ENCODE measurements at places on chromosomes 12 and 14.

DNA sequence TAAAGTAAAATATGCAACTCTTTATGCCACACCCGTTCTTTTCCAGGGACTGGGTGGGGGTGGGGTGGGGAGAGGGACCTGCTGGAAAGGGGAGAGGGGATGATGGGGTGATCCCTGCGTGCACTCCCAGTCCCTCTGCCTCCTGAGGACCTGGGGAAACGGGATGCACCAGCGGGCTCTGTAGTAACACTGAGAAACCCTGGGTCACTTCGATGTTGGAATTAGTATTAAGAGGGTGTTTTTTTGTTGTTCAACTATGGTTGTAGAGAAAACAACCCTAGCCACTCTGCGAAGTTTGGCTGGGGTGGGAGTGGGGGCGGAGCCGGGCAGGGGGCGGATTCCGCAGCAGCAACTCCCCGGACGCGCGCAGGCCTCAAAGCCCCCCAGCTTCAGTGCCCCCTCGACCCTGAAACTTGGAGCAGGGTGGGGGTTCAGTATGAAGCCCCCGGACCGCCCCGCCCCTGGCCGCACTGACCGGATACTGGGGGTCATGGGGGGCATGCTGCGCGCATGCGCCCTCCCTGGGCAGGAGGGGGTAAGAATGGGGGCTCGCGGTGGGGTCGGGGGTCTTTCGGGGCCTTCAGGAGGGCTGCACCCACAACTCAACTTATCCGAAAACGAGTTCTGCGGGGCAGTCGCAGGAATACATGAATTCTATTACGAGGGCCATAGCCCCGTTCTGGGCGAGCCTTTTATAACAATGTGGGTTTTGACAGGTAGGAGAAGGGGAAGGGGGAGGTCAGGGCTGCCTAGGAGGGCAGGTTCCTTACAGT, 1.3 kb upstream of the ARHGEF25 start:
- no peak for DNase-seq

DNA sequence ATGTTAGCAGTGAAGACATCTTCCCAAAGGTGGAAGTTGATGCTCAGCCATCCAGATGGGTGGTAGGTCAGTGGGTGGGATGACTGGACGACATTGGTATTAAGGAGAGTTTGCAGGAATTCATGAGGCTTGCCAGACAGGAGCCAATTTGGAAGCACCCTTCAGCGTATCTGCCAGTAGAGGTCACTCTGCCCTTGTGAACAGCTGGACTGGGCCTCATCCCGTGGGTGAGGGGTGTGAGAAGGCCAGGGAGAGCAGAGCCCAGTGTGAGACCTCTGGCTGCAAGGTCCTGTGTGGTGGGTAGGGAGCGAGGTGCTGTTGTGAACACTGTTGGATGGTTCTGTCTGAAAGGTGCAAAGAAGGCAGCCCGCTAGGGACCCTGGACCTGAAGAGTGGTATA, 37.7 kb downstream of the SLC5A8 start:
- no peak for DNase-seq

DNA sequence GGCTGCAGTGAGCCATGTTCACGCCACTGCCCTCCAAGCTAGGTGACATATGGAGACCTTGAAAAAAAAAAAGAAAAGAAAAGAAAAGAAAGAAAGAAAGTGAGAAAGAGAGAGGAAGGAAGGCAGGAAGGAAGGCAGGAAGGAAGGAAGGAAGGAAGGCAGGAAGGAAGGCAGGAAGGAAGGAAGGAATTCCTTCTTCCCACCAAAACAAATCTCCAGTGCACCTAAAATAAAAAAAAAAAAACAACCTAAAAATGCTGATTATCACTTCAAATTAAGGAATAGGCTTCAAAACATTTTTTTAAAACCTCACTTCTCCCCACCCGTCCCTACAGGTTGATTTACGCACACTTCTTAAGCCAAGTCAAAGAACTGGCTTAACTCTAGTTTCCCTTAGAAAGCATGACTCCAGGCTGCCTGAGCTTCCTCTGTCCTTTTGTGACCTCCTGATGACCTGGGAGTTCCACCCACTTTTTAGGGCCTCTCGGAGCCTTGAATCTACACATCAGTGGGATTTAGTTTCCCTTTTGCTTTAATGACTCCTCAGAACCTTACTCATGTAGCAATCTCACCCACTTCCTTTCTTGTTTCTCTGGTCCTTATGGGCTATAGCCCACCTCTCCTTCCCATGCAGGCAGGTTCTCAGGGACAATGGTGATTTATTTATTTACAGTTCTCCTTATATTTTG, 18.6 kb downstream of the DUSP6 start:
- no peak for DNase-seq

DNA sequence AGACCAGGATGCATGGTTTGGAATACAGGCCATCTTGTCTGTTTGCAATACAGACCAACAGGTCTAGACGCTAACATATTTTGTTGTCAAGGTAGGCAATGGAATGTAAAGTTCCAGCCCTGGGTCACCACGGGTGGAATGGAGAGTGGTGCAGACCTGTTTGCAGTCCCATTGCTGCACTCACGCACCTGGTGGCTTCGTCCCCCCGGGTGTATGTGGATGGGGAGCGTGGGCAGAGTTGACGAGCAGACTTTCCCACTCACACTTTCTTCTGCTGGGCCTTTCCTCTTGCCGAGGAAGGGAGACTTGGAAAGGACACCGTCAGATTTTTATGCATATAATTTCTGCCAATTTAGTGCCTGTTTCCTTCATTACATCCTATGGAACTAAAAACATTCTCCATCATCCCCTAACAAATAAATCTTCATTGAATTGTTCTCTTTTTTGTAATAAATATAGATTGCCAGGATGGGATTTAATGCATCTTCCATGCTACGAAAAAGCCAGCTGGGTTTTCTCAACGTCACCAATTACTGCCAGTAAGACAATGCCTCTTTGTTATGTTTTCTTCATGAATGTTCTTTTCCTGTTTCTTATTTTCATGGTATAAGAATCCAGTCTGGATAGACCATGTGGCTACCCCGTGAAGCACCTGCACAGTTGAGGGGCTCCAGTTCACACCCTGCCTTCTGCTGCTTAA, 15.2 kb downstream of the DCAF4 start:
- no peak for DNase-seq

DNA sequence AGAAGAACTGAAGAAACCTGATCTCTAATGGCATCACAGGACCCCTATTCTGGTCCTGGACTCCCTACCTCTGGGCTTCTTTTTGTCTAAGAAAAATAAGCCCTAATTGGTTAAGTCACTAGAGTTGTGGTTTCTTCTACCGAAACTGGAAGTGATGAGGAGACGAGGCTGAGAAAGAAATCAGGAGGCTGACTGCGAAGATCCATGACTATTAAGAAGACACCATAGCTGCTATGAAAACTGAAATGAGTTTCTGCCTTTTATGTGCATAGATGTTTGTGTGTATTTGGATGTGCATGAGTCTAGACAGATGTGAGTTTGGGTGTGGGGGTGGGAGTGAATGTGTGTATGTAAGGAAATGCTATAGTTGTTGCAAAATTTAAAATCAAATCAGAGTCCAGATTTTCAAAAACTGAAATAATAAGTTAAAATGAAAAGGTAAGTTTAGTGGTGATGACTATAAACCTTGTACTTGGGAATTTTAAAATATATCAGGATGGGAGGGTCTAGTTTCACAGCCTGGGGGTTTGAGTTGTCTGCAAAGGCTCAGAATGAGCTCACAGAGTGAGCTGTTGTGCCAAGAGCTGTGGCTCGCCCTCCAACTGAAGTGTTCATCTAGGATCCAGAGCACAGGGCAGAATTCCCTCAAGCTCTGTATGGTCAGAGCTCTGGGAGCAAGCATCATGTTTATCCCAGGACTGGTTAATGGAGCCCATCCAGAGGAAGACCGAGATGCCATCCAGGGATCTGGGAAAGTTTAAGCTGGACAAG, 94.9 kb downstream of the VCPKMT start:
- no peak for DNase-seq

DNA sequence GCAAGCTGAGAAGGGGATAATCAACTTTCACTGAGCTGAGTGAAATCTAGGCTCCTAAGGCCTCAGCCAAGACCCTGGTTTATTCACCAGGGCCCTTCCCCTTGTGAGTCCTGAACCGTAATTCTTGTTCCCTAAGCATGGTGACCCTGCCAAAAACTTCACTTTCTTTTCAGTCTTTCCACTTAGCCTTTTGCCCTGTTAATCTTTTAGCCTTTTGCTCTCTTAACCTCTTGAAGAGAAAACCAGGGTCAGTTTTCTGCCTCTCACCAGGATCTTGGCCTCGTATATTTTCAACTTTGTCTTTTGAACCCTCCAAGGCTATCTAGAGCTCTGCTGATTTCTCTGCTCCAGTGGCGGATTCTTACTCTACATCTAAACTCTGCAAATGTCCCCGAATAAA, 191.0 kb downstream of the PELI2 start:
- DNase-seq: no peak

DNA sequence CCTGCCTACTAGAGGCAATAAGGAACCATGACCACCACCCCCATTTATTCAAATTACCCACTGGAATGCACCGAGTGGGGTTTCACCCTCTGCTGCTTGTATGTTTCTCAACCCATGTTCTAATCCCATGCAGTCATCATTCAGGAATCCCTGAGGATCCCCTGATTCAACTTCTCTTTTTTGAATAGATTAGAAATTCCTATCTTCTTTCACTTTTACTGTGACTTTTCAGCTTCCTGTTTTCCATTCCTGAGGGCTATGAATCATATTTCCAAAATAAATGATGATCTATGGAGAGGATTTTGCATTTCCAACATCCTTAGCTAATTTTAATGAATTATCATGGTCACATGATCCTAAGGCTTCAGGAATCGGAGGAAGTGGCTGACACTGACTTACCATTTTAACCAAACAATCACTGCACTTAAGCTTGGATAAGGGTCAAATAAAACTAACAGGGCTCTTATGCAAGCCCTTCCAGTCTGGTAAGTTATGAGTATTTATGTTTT, 19.4 kb upstream of the P2RX4 start:
- DNase-seq: no peak

- DNase-seq: no peak
Observed at GRCh38 chr12:111409780-111410430, 4.2 kb downstream of the SH2B3 start.

DNA sequence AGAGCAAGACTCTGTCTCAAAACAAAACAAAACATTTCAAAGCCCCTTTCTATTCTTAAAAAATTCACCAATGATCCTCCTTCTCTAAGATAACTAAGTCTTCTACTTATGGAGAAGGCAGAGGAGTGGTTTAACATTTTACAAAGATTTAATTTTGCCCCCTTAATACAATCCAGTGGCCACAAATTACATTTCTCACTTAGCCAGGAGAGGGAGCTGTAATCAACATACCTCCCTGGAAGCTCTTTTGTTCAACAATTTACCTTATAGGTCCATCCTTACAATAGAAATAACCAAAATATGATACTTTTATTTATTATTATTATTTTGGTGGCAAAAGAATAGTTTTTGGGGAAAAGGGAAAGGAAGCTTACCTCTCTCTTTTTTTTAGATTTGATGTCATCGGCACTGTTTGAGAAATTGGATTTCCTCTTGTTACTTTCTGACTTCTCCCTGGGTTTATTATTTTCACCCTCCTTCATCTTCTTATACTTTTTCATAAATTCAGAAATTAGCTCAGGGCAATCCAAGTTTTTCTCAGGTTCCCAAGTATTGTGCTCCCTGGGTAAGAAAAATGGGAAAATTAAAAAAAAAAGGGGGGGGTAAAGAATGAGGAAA, 28.1 kb downstream of the CBX5 start:
- DNase-seq: no peak

DNA sequence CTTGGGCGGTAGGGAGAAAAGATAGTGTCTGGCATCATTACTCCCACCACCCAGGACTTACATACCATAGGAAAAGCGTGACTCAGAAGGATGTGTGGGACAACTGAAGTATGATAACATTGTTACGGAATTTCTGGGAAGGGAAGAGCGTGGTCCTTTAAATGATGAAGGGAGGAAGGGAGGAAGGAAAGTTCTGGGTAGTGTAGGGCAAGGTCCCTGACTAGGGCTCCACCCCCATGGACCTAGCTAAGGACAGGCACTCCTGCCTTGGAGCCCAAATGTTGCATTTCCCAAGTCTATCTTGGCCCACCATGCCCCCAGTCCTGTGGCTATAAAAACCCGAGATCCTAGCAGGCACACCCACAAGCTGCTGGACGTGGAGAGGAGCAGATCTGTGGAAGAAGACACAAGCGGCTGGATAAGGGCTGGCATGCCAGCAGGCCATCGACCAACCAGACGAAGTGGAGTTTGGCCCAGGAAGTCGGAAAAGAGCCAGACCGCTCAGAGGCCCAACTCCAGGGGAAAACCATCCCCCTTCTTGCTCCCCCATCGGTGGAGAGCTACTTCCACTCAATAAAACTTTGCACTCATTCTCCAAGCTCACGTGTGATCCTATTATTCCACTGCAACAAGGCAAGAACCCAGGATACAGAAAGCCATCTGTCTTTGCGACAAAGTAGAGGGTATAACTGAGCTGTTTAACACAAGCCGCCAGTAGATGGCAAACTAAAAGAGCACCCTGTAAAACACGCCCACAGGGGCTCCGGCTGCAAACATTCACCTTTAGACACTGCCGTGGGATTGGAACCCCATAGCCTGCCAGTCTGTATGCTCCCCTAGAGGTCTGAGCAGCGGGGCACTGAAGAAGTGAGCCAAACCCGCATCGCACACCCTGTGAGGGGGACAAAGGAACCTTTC, 23.0 kb upstream of the RAB21 start:
- no peak for DNase-seq

GRCh38 chr12:131724534-131724933, 13.6 kb downstream of the SFSWAP start:
- no peak for DNase-seq

DNA sequence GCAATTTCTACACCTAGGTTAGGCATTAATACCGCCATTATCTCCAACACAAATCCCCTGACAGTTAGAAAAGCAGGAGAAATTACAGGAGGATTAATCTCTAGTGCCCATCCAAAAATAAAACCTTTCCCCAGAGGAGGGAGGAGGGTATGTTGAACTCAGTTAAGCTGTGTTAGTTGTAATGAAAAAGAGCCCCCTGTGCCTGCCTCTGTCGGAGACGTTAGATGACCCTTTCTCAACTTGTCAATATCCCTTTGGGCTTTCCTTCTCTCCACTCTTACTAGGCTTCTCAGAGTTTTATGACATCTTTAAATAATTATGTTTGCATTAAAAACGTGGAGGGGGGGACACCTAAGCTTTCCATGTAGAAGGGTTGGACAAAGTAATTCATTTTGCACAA, 278.2 kb downstream of the PDZRN4 start:
- DNase-seq: no peak

GRCh38 chr12:53365245-53365904, 14.6 kb upstream of the SP1 start:
- no peak for DNase-seq

DNA sequence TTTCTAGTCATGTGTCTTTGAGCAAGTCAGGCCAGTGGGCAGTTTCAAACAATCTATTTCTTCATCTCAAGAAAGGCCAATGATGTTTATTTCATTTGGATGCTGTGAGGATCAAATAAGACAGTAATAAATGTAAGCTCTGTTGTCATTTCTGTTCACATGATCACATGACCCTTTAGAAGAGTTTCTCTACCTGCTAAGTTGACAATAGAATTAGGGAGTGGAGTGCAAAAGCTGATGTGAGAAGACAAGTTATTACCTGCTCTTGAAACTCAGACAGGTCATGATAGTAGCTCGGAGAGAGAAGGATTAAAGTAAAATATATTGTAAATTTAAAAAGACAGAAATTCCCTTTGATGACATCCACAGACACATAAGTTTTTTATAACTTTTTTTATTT, 37.3 kb upstream of the DCN start:
- no peak for DNase-seq
